ENCODE measurements at places on chromosomes 3 and 15.

DNA sequence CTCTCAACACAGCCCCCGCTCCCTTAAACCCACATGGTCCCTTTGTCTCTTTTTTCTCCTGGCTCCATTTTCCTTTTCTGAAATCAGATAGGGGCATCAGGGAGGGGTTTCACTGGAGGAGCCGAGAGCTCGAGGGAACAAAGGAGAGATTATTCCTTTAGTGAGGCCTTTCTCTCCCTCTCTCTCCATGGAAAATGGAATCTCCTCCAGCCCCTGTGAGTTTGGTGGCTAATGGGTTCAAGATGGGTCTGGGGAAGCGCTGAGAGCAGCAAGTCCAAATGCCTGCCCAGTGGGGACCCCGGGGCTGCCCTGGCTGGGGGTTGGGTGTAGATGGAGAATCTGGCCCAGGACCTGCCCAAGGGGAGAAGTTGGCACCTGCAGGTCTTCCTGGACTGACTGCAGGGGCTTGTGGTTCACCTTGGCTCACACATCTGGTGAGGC is 56.8 kb downstream of the ITGA11 start:
- DNase-seq = no peak

DNA sequence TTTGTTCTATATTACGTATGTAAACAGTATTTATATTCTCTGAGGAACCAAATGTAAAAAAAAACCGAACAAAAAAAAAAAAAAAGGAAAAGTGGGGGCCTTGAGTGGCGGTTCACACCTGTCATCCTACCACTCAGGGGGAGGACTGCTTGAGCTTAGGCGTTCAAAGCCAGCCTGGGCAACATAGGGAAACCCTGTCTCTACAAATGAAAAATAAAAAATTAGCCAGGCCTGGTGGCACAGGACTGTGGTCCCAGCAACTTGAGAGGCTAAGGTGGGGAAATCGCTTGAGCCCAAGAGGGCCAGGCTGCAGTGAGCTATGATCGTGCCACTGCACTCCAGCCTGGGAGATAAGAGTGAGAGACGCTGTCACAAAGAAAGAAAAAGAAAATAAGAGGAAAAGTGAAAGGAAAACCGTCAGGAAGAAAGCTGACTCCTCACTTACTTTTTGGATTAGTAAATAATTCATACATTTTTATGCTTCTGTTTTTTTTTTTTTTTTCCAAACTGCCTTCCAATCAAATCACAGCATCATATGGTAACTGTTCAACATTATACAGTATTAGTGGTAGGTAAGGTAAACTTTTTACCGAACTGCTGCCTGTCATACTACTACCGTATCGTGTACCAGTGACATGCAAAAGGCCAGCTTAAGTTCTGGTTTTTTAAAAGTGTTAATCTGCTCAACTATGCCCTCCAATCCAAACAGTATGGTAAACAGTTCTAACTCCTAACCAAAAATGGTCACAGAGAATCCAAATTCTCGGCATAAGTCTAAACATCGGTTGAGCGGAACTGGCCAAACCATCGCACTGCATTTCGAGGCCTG is 1.2 kb downstream of the PHC3 start:
- DNase-seq = no peak

- DNase-seq = peak; percentile 59
Measured at GRCh38 chr15:79089331-79089889, 1.2 kb downstream of the RASGRF1 start.

GRCh38 chr3:195914648-195915473 is 6.5 kb upstream of the TNK2 start:
- peak; percentile 96 for DNase-seq

DNA sequence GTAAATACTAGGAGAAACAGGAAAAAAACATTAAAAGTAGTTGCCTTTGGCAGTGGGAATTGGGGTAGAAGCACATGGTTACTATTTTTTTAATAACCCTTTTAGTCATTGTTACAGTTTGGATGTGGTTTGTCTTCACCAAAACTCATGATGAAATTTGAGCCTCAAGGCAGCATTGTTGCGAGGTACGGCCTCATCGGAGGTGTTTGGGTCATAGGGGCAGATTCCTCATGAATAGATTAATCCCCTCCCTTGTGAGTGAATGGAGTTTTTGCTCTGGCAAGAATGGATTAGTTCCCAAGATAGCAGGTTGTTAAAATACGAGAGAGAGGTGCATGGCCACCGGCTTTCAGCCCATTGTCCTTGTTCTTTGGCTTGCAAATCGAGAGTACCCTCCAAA is 92.6 kb downstream of the LEKR1 start:
- DNase-seq = no peak

Data from AG08396 (cell line).